ENCODE measurements at places on chromosomes 2 and 18.

DNA sequence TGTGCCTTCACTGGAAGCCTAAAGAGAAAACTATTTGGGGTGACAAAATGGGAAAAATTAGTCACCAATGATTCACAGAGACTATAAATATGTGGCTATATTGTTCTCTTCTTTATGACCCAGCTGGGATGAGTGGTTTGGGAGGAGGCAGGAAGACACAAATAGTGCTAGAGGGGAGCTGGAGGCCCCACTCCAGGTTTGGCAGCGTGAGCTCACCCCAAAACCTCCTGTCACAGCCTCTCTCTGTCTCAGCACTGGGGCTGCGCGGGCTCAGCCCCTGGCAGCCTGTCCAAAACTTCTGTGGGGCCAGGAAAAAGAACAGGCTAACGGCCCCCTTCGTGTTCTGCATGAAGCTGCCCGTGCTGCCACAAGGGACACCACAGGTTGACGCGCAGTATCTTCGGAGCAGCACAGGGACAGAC is 73.2 kb upstream of the LCLAT1 start:
- no peak for DNase-seq

GRCh38 chr2:240645346-240645745 is 20.1 kb downstream of the GPR35 start:
- DNase-seq = no peak

- DNase-seq = no peak
Observed at GRCh38 chr18:46565256-46565655, 91.8 kb downstream of the LOXHD1 start.

- no peak for DNase-seq
Observed at GRCh38 chr2:10392951-10393639, 55.0 kb downstream of the ODC1 start.

DNA sequence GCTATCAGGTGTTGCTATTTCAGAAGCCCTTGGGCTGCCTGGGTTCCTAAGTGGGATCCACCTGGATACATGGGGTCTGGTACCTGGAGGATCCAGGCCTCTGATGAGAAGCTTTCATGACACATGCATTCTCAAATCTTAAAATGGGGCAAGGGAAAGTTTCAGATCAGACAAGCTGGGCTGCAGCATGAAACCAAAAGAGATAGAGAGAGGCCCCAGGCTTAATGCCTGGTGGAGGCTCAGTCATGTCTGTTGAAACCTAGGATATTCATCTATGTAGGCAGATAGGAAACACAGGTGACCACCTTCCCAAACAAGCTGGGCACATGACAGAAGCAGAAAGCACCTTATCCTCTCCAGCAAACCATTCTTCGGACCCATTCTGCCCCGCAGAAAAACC is 18.8 kb upstream of the PLB1 start:
- no peak for DNase-seq

- DNase-seq = no peak
Observed at GRCh38 chr2:112996635-112997034, 8.6 kb upstream of the IL36A start.

All from body of pancreas (tissue), 4 donors.